ENCODE measurements at places on chromosomes 11 and 22. TPM values are rescaled to one million over a fixed set of nuclear protein-coding genes. Genes with fewer than 3 reads are reported as not detected.

CDK2AP2 gene
- polyA plus RNA-seq = 9.7 TPM

DNA sequence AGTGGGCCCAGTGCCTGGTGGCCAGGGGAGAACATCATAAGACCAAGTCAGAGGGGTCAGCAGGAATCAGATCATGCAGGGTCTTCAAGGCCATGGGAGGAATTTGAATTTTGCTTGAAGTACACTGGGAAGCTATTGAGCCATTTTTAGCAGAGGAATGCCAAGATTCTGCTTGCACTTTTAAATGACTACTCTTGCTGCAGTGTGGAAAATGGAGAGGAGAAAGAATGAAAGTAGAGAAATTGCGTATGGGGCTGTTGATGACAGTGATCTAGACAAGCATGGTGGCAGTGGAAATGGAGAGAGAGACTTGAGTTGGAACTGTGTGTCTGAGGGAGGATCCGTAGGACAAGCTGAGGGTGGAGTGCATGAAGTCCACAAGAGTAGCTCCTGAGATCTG lies 128.1 kb downstream of the WNT7B start:
- no peak for DNase-seq

ANO1 gene
- 158 TPM for polyA plus RNA-seq

GRCh38 chr22:44546686-44547310 lies 48.8 kb upstream of the RTL6 start:
- DNase-seq = no peak

VSIG2 gene
- not detected for polyA plus RNA-seq

WNT7B gene
- polyA plus RNA-seq = 1.5 TPM

DNA sequence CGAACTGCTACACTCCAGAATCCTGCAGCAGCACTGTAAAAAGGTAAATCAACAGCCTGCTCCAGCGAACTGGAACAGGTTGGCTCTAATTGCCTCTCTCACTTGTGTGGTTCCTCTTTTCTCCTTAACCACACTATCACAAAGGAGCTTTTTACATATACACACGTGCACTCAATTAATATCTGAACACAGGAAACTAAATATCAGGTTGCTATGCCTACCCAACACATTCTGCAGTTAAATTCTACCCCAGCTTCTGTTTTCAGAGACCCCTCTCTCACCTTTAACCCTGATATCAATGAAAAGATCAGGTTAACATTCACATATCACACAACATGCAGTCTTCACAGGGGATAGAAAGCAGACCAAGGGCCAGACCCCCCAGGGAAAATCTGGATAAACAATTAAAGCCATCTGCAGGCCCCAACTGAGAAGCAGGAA lies 11.0 kb downstream of the RBFOX2 start:
- DNase-seq = no peak

EED gene
- polyA plus RNA-seq = 28.5 TPM

DNA sequence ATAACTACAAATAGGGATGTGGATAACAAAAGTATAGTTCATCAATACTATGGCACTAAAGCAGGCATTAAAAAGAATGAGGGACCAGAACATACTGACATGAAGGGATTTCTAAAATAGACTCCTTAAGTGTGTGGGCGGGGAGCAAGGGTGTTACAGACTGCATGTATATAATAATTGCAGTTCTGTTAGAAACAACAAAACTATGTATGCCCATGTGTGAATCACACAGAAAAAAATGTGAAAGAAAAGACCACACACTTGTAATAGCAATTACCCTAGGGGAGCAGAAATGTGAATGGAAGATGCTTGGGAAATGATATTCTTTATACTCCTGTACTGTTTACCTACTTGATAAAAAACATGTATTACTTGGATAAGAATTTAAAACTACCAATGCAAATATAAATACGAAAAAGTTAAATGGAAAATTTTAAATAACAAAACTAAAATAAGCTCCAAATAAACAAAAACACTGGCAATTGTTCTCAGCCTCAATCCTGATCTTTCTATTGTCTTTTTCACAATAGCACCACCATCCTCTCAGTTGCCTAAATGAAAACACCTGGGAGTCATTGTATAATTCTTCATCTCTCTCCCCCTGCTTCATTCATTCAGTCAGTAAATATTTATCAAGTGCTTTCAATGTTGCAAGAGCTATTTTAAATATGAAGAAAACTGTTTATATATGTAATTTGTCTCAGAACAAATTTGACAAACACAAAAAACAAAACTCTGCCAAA lies 129.8 kb downstream of the FCHSD2 start:
- DNase-seq = no peak
